Ammon's horn (tissue), 1 donor: ENCODE measurements at places on chromosomes 13 and 19.

- DNase-seq = peak; percentile 27
These were observed 28.4 kb upstream of the TIMM44 start for GRCh38 chr19:7971553-7972520.

- DNase-seq = peak; percentile 64
These were observed at the start of gene TSC22D1 for GRCh38 chr13:44575741-44576350. TSS of gene TSC22D1 (minus strand) at chr13:44576330. CDS start at chr13:44576074, 256 bp downstream.

- DNase-seq = no peak
These were observed 23.0 kb downstream of the GPC6 start for GRCh38 chr13:93249364-93250306.

- DNase-seq = no peak
These were observed 2.8 kb upstream of the LIN7B start for GRCh38 chr19:49111218-49111998.

GRCh38 chr13:45206340-45206739 is 5.5 kb upstream of the KCTD4 start:
- no peak for DNase-seq

DNA sequence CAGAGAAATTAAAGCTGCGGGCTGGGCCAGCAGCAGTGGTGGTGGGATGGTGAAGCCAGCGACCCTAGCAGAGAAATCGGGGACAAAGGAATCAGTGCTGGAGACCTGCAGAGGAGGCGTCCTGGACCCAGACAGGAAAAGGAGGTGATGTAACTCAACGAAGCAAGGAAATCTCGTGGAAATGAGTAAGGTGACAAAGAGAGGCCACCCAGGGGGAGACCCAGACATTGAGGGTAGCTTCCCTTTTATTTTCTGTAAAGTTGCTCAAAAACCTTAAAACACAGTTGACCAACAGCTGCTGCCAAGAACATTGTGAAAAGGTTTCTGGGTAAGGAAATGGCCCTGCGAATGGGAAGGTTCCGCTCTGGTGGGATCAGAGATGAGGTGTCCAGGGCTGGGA is 13.3 kb upstream of the RETN start:
- DNase-seq = no peak

DNA sequence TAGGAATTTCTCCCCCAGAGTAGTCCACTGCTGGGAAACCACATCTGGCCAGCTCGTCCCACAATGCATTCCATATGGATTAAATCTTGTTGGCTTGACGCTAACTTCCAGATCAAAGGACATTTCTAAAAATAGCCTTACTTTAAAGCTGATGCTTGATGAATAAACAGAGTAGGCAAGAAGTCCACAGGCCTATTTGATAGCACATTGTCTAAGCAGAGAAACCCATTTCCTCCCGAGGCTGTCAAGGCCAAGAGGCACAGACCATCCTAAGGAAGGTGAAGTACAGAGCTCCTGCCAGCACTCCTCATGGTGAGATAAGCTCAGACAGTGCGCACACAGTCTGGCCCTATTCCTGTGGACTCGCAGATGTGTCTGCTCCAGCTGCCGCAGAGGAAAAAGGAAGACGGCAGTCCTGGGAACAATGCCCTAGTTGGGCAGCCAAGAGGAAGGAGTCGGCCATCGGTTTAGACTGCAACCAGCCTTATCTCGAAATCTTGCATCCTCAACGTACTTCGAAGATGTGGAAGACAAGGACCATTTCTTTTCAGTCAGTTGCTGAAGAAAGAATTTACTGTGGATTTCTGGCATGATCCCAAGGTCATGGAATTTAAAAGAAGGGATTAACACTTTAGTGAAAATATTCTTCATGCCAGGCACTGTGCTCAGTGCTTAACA is 156.8 kb downstream of the RGCC start:
- DNase-seq = peak; percentile 39

- no peak for DNase-seq
These were observed 758.9 kb downstream of the UQCRFS1 start for GRCh38 chr19:28454083-28454482.

- no peak for DNase-seq
These were observed 492.6 kb downstream of the COG6 start for GRCh38 chr13:40148101-40148500.

- DNase-seq = no peak
These were observed 71.5 kb upstream of the ARHGEF7 start for GRCh38 chr13:111043575-111043982.

GRCh38 chr13:106034201-106034600 is 501.3 kb downstream of the EFNB2 start:
- no peak for DNase-seq

GRCh38 chr19:10517760-10518443 is 655 bp upstream of the S1PR5 start:
- peak; percentile 42 for DNase-seq

- DNase-seq = no peak
These were observed 17.3 kb upstream of the EPHX3 start for GRCh38 chr19:15249528-15249874.

- peak; percentile 23 for DNase-seq
These were observed 75.2 kb downstream of the TNFSF11 start for GRCh38 chr13:42649141-42649540.

DNA sequence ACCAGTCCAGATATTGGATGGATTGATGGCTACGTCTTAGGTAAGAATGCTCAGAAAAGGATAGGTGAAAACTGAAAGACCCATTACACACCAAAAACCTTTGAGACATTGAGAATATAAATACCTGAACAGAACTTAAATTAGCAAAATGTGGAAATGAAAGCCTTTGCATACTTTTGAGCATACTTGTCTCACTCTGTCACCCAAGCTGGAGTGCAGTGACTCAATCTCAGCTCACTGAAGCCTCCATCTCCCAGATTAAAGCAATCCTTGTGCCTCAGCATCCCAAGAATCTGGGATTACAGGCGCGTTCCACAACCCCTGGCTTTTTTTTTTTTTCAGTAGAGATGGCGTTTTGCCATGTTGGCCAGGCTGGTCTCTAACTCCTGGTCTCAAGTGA is 695.3 kb downstream of the DACH1 start:
- DNase-seq = no peak
